ENCODE measurements at places on chromosomes 16 and 17.

- no peak for DNase-seq
Observed at GRCh38 chr17:82255402-82255972, 18.0 kb downstream of the CSNK1D start.

DNA sequence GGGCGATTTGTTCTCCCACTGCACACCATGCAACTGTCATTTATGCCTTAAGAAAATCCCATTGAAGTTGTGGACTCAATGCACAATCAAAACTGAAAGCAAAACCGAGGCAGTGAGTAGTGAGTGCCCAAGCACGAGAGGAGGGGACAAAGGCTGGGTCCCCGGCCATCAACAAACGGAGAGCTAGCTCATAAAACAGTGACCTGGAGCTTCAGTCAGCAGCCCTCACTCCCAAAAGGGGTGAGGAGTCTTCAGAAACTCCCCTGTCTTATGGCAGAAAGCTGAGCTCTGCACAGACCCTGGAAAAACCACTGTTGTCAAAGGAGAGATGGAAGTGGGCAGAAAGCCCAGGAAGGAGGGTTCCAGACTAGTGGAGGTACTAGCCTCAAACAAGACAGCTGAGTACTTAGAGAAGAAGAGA lies 96.9 kb downstream of the ADCY9 start:
- no peak for DNase-seq

- DNase-seq, result no peak
Observed at GRCh38 chr16:81469710-81470535, 25.3 kb downstream of the CMIP start.

DNA sequence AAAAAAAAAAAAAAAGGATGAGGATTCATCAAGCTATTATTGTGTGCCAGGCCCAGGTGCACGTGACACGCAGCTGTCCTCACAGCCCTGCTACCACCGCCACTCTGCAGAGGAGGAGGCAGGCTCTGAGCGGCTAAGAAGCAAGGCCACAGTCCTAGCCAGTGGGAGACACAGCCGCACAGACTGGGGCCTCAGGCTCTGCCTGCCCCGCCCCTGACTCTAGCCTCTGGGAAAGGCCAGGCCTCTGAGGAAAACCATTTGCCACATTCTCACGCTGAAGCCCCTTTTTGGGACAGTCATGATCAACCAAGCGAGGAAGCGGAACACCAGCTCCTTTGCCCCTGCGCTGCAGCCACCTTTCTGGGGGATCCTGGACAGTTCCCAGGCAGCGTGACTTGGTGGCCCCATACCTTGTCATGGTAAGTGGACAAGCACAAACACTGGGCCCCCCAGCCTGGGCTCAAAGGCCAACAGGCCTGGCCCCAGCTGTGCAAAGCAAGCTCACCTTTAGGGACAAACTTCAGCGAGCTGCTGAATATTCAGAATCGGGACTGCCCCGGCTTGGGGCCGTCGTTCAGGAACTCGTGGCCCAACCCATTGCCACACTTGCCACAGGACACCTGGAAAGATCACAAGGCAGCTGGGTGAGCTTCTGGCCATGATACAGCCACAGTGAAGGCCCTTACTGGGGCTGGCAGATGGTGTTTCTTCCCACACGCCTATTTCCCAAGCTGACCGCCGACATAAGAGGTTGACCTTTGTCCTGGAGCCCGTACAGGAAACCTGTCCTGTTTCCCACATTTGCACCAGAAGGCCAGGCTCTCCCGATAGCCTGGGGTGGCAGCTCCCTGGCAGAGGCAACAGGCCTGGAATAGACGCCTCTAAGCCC lies 2.5 kb downstream of the MSRB1 start:
- no peak for DNase-seq

DNA sequence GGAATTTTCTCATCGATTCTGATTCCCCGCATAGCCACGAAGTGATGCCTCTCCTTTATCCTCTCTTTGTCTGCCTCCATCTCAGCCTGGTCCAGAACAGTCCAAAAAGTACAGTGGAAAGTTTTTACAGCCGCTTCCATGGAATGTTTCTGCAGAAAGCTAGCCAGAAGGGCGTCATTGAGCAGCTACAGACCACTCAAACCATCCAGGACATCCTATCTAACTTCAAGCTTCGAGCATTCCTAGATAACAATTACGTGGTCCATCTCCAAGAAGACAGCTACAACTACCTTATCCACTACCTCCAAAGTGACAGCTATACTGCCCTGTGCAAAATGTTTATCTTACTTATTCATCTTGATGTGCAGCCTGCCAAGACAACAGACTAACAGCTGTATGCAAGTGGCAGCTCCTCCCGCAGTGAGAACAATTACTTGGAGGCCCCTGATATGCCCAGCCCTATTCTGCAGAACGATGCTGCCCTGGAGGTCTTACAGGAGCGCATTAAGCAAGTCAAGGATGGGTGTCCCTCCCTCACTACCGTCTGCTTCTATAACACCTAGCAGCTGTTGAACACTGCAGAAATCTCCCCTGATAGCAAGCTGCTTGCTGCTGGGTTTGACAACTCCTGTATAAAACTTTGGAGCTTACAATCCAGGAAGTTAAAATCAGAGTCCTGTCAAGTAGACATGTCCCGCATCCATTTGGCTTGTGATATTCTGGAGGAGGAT lies 38.9 kb downstream of the SLFN12L start:
- no peak for DNase-seq

DNA sequence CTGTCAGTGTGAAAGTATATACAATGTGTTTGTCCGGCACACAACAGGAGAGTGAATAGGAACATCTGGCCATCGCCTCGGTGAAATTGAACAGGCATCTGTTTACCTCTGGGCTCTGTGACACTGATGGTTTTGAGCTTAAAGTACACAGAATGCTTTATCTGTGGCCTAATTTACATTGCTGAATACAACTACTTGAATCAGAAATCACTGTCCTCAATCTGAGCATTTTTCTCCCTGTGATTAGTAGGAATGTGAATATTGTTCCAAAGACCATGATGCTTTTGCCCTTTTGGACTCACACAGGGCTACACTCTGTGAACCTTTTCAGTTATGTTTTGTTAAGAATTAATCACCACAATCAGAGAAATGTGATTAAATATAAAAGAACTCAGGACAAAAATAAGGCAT lies 323.0 kb upstream of the TBX2 start:
- DNase-seq, result no peak

- peak; percentile 50 for DNase-seq
Observed at GRCh38 chr17:40348562-40349476, 15.7 kb downstream of the GJD3 start.

DNA sequence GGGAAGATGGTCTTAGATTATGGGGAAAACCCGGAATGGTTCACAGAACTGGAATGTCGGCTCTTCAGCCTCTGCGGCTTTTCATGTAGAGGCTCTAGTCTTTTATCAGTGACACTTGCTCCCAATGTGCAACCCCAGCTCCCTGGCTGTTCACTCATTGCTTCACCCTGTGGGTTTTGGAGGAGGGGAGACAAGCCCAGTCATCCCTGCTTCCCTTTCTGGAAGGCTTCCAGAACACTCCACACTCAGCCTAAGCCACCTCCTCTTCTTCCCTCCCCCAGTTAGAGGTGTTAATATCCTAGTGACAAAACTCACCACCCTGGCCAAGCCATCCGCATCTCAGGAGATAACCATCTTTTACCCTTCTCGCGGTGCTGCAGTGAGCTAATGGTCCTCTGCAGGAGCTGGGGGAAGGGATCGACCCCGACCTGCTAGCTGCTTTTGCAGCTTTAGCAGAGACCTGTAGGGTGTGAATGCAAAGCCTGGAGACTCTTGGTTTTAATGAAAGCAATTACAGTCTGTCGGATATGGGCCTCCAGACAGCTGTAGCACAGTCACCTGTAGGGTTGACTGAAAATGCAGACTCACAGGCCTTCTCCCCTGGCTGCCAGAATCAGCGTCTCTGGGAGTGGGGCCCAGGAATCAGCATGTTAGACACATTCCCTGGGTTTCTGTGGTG lies 24.3 kb upstream of the LASP1NB start:
- no peak for DNase-seq

- no peak for DNase-seq
Observed at GRCh38 chr16:79098907-79099306, 501.6 kb downstream of the MAF start.

DNA sequence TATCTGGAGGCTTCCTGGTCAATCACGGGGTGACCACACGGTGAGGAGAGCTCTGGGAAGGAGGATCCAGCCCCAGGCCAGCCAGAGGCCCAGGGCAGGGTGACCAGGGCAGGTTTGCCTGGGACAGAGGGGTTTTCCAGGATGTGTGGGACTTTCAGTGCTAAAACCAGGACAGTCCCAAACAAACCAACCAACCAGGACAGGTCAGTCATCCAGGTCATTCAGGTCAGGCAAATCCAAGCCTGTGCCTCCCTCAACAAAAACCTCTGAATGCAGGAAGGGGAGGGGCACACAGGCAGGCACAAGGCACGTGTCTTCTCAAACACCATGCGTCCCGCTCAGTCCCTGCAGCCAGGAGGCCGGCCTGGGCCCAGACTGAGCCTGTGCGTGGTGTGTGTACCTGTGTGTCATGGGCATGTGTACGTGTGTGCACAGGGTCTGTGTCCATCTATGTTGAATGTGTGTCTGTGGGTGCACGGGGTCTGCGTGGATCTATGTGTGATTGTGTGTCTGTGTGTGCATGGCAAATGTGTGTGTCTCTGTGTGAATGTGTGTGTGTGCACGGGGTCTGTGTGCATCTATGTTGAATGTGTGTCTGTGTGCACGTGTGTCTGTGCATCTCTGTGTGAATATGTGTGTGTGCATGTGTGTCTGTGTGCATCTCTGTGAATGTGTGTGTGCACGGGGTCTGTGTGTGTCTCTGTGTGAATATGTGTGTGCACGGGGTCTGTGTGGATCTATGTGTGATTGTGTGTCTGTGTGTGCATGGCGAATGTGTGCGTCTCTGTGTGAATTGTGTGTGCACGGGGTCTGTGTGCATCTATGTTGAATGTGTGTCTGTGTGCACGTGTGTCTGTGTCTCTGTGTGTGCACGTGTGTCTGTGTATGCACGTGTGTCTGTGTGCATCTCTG lies 78.9 kb downstream of the RTN4RL1 start:
- no peak for DNase-seq

DNA sequence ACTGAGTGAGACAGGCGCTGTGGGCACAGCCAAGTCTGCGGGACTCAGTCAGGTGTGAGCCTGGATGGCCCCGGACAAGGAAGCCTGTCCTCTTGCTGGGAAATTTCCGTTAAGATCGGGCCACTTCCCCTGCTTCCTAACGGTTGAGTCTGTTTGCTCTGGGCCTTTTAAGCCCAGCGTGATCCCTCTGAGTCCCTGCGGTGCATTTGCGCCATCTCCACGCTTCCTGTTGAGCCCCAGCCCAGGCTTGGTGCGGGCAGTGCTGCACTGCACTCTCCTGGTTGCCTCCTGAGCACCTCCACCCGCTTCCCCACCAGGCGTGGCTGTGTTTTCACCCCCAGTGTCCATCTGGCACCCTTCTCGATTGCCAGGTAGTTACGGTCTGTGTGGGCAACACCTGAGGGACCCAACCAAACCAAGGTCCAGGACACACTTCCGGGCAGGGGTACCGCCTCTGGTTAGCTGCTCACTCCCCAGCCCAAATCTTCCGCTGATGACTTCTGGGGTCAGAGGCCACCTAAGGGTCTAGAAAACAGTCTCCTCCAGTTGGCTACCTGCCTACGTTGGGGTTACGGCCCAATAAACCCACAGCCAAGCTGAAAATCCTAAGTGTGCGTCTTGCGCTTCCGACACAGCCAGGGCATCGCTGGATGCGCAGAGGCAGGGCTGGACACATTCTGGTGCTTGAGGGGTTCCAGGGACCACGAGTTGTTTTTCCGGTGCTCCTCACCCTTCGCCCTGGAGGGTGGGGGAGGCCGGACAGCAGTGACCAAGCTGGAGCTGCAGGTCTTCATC lies 1.4 kb upstream of the SLC25A10 start:
- DNase-seq, result peak; percentile 53

- DNase-seq, result no peak
Observed at GRCh38 chr17:36930583-36930900, 6.7 kb upstream of the LHX1 start.

DNA sequence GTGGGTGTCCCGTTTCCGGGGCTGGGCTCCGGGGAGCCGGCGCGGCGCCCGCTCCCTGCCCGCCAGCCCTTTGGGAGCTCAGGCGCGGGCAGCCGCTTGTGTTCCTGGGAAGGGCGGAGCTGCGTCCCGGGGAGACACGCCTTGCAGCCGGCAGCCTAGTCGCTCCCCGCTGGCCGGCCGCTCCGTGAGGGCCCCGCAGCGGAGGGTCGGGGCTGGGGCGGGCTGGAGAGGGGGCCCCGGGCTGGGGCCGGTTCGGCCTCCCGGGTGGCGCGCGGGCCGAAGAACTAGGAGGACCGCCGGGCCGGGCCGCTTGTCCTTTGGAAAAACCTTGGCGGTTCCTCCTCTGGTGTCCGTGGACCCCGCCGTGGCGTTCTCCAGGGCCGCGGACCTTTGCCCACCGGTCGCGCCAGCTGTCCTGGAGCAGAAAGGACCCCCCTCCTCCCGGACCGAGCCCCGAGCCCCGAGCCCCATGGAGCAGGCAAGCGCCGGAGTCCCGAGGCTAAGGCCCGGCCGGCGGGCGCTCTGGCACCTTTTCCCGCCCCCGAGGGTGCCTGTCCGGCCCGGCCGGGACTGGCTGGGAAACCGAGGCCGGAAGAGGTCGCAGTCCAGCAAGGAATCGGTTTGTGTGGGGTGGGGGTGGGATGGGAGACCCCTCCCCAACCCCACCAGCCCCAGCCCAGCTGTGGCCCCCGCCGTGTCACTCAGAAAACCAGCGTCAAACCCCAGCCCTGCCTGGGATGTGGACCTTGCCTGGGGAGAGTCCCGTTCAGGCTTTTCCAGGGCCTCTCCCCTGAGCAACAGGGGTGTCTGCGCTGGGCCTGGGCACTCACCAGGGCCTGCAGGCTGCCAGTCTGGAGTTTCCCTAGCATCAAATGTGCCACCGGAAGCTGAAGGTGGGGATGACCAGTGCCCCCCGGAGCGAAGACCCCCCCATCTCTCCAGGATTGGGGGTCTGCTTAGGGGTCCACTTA lies 6.8 kb upstream of the TBC1D3B start:
- no peak for DNase-seq

DNA sequence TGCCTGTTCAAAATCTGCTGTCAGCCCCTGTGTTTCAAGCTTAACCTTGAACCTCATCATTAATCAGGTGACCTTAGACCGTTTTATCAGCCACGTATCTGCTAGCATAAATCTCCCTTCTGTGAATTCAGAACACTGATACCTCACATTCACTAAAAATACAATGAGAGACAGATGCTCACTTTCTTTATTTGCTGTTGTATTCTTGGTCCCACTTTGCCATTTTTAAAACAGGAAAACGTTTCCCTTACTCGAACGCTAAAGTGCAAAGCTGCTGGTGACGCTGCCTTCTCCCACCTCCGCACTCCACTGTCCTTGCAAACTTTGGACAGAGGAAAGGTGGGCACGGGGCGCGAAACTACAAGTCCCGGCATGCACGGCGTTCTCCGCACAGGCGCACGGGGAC lies 220 bp upstream of the ARHGAP44 start:
- DNase-seq, result no peak

- no peak for DNase-seq
Observed at GRCh38 chr16:4285167-4285566, 12.3 kb upstream of the TFAP4 start.

- no peak for DNase-seq
Observed at GRCh38 chr16:70437017-70437581, 1.8 kb downstream of the ST3GAL2 start.

- no peak for DNase-seq
Observed at GRCh38 chr16:24993722-24994686, 21.2 kb downstream of the ARHGAP17 start.

All from NCI-H2081 treated with DMSO at 0.1 percent for 48 hours (cell line).